MG63 (cell line): ENCODE measurements at places on chromosomes 1 and 21.
A peak's percentile ranks its signal among the peaks of the same experiment; 100 is the strongest.

- no peak for DNase-seq
Measured at GRCh38 chr1:201999625-202000238, 10.7 kb upstream of the ELF3 start.

GRCh38 chr1:48878191-48878940 lies 101.7 kb upstream of the BEND5 start:
- DNase-seq, result peak; percentile 80

DNA sequence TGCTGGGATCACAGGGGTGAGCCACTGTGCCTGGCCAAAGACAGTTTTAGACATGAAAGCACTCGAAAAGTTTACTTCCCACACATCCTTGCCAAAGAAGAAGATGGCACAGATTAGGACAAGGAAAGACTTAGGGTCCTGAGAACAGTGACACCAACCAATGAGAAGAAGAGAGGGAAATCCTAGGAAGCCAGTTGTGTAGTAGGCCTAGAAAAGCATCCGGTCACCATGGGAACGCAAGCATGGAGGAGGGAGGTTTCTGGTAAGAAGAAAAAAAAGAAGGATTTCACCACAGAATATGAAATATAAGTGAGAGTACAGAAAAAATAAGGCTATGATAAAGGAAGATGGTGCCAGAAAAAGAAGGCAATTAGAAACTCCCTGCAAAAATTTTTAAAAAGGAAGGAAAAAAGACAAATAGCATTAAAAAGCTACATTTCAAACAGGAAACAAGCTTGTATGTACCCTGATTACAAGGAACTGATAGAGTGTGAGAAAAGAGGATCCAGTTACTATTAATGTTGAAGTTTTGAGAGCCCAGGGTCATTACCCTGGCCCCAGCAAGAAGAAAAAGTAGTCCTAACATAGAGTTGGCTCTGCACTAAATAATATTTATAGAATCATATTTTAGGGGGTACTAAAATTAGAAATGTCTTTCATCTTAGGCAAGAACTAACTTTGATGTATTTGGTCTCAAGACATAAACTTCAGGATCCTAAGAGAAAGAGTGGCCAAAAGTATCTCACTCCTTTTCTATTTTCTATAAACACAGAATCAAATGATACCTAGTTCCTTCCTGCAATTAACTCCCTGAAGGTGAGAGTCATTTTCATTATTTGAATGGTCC lies 16.1 kb downstream of the DIPK1A start:
- no peak for DNase-seq

- DNase-seq, result peak; percentile 37
Measured at GRCh38 chr1:88488237-88488636, 195.8 kb upstream of the PKN2 start.

- peak; percentile 44 for DNase-seq
Measured at GRCh38 chr1:48916130-48917069, 139.7 kb upstream of the BEND5 start.

DNA sequence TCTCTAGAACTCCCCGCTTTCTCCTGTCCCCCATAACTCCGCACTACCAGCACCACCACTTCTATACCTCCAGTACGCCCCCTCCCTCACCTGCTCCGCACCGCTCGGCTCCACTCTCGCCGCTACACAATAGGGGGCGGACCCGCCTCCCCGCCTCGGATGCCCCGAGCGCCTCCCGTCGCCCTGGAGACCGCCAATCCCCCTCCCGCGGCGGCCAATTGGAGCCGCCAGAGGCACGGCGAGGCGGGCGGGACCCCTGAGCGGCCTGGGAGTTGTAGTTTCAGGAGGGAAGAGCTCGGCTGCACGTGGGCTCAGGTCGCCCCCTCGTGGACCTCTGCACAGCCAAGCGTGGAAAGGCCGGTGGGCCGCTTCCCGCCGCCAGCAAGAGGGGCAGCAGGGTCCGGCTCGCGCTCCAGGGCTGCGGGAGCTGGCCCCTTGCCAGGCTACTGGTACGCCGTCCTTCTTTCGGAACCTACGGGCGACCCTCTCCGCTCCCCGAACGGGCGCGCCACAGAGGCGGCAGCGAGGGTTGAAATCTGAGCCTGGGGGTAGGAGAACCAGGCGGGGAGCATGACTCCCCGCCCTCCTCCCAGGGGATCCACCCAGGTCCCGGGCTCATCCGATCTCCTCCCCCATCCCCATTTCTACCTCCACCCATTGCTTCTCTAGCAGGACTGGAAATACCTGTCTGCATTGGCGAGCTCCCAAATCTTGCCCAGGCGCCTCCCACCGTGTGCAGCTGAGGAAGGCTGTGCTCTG lies at the start of gene IGSF9:
Gene IGSF9, minus strand, starts transcription at position 131 of the 759 bp plus-strand sequence. CDS start 2,159 bp downstream, outside the sequence.
- DNase-seq, result no peak

- no peak for DNase-seq
Measured at GRCh38 chr21:21387916-21388315, 389.7 kb downstream of the NCAM2 start.

GRCh38 chr1:18997508-18997907 lies 41.0 kb upstream of the IFFO2 start:
- DNase-seq, result no peak

GRCh38 chr1:68916221-68916902 lies 419.5 kb upstream of the DEPDC1 start:
- DNase-seq, result peak; percentile 80

DNA sequence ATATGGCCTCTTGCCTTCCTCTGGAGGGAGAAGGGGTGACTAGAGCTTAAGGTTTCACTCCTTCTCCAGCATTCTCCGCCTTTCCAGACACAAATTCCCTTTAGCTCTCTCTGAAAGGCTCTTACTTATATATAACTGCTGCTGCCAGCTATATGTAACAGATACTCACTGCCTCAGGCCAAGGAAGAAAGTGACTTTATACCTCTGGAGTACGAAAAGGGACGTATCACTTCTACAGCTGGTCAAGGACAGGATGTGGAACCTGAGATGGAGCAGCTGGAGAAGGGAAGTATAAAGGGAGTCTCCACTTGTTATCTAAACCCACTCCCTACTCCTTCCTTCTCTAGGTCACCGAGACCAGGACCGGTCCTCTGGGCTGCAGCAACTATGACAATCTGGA lies 102.4 kb downstream of the BRINP2 start:
- DNase-seq, result no peak

DNA sequence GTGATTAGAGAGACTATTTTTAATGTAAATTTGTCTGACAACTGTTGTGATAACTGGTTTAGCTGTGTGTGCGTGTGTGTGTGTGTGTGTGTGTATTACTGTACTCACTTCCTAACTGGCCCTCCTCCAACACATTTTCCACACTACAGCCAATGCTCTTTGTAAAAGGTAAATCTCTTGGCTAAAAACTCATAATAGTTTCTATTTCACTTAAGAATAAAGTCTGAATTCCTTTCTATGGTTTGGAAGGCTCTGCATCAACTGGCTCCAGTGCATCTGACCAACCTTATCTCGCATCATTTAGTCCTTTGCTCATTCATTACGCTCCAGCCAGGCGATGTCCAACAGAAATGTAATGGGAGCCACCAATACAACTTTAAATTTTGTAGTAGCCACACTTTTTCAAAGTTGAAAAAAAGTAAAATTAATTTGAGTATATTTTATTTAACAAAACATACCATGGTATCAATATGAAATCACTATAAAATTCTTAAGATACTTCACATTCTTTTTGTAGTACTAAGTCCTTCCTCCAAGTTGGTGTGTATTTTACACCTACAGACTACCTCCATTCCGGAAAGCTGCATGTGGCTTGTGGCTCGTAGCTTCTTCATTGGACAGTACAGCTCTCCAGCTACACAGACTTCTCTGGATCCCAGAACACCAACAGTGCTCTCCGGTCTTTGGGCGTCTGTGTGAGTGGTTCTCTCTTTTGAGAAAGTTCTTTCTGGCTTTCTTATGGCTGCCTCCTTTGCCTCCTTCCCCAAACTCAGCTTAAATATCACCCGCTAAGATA lies 68.9 kb downstream of the NRIP1 start:
- DNase-seq, result peak; percentile 53

GRCh38 chr1:109322974-109323373 lies 16.2 kb upstream of the MYBPHL start:
- no peak for DNase-seq

GRCh38 chr1:71086331-71086730 lies 5.5 kb upstream of the ZRANB2 start:
- no peak for DNase-seq

- no peak for DNase-seq
Measured at GRCh38 chr1:55088413-55088812, 49.1 kb downstream of the PCSK9 start.

- peak; percentile 77 for DNase-seq
Measured at GRCh38 chr1:203273206-203273868, 32.0 kb upstream of the BTG2 start.

DNA sequence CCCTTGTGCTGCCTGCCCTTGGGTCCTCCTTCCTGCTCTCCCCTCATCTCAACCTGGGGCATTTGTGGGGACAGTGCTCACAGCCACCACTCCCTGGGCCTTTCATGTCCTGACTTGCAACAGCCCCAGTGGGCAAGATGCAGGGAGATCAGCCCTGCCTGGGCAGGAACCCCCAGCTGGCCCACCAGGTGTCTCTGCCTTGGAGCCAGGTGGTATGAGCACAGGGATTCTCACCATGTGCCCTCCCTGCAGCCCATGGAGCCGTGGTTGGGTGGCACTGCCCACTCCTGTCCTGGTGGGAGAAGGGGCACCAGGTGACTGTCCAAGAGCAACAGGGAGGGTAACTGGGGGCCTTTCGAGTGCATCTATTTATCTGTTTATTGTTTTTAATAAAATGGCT lies 100.4 kb downstream of the AJAP1 start:
- DNase-seq, result no peak

- peak; percentile 72 for DNase-seq
Measured at GRCh38 chr1:119554183-119554582, 47.2 kb downstream of the HSD3B1 start.

DNA sequence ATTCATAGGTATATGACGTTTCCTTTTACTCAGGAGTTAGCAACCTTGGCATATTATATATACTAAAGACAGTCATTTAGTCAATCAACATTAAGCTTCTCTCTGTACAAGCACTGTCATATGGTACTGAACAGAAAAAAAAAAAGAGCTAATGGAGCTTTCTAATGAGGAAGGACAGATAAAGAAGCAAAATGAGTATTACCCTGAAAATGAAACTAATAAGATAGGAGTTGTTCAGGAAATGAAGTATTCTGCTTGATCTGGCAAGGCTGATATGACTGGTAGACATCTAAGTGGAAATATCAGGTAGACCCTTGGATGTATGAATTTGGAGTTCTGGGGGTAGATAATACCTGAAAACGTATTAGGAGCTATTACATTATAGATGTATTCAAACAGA lies 4.3 kb upstream of the IKBKE start:
- no peak for DNase-seq

- peak; percentile 50 for DNase-seq
Measured at GRCh38 chr1:86914998-86915736, 732 bp downstream of the HS2ST1 start.

GRCh38 chr1:51792864-51793263 lies 85.7 kb downstream of the NRDC start:
- DNase-seq, result no peak

- DNase-seq, result no peak
Measured at GRCh38 chr1:44168520-44169098, 27.2 kb upstream of the KLF18 start.

- peak; percentile 4 for DNase-seq
Measured at GRCh38 chr1:88060750-88061491, 623.2 kb upstream of the PKN2 start.

DNA sequence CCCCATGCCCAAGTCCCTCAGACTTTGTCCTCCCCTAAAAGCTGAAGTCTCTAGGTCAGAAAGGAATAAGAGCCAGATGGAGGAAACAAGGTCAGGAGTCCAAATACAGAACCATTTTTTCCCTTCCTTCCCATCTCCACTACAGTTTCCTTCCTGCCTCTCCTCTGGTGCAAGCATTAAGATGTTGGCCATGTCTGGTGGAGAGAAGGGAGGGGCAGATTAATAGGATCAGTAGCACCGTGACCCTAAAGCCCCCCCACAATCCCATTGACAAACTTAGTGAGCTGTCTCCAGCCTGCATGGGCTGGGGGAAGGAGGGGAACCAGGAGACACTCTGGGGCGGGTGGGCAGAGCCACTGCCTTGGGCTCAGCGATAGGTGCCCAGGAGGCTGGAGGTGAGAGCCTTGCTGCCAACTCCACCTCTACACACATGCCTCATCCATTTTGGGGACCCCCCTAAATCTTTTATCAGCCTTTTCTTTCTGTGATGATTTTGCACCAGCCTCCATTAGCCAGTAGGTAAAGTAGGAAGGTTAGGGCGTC lies 59.8 kb downstream of the RHBG start:
- DNase-seq, result no peak

DNA sequence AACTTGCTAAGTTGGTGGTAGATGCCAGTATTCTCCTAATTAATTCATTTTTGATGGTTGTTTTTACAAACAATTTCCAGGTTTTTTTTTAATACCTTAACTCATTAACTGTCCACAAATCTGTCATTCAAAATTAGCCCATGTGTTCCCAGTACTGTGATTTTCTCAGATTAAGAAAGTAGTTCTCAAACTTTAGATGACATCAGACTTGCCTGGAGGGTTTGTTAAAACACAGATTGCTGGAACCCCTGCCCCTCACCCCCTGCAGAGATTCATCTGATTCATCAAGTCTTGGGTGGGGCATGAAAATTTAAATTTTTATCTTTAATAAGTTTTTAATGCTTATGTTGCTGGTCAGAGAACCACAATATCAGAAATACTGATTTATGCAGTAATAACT lies 130.5 kb downstream of the BACH1 start:
- no peak for DNase-seq

DNA sequence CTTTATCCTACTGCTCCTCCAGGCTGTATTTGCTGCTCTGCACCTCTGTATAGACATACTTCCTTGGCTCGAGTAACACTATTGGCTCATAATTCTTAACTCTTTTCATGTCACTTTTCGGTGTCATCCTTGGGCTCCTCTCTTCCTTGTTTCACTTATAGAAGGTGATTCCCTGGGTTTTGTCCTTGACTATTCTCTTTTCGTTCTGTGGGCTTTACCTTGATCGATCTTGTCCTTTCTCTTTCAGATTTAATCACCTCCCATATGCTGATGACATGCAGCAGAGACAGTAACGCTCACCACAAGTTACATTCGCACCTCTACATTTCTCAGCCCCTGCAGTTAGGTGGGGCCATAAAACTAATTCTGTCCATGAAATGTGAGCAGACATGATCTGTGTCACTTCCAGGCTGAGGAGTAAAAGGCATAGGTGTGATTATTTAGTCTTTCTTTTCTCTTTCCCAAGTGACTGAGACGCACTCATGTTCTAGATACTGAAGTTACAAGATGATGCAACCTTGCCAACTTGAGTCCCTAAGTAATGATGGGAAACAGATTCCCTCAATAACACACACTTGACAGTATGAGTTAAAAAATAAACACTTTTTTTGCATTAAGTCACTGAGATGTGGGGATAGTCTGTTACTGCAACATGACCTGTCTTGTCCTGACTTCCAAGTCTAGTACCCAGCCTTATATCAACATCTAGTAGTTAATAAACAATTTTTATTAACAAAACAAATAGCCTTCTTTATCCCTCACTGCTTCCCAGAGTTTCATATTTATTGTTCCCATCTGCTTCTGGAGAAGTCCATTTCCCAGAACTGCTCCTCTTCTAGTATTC lies 49.9 kb upstream of the HAO2 start:
- DNase-seq, result no peak

DNA sequence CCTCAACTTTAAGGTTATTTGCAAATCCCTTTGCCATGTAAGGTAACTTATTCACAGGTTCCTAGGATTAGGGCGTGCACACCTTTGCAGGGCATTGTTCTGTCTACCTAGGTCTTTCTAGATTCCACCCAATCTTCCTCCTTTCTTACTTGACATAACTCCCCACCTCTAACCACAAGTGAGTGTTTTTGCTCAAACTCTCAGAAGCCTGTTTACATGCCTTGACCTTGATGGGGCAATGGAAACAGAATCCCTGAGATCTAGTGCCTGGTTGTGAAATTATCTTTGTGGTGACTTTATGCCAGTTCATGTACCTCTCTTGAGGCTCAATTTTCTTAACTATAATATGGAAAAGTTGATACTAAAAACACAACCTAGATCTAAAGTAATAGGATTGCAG lies 296.6 kb downstream of the TTLL7 start:
- DNase-seq, result no peak
